Hematopoietic multipotent progenitor cell treated with erythropoietin and hydrocortisone succinate and interleukin-3 and kit ligand, for 15 days (in vitro differentiated cells): ENCODE measurements at places on chromosomes 16 and 17.

DNA sequence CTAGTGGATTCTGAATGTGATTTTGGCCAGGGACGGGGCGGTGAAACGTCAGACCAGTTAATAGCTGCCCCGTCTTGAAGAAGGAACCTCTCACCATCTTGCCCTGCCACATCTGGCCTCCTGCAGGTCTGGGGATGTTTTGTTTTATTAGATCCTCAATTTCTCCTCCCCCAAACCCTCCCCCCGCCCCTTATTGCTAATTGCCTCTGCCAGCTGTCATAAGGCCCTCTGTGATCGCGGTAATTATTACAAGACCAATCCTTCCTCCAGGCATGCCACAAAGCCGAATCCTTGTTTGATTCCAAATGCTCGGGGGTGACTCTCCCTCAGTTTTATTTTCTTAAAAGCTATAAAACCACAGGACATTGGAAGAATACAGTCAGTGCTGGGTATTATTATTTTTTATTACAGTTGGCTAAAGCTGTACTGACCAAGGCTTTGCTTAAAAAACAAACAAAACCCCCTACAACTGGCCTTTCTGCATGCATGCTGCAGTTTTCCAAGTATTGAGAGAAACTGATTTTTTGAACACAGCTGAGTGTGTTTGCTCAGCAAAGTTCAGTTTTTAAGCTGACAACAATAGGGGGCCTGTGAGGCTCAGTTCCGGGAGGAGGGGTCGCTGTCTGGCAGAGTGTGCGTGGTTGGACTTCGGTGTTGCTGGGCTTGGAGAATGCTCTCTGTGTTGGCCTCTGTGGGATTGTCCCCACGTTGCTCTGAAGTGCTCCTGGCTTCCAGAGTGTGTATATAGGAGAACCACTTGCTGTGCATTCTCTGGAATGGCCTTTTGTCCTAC lies 1.7 kb downstream of the KSR1 start:
- no peak for DNase-seq

- DNase-seq, result peak; percentile 76
These were observed 2.1 kb downstream of the SPAG9 start for GRCh38 chr17:51118330-51119195.

- no peak for DNase-seq
These were observed 12.7 kb downstream of the NDUFAF8 start for GRCh38 chr17:81251709-81252301.

DNA sequence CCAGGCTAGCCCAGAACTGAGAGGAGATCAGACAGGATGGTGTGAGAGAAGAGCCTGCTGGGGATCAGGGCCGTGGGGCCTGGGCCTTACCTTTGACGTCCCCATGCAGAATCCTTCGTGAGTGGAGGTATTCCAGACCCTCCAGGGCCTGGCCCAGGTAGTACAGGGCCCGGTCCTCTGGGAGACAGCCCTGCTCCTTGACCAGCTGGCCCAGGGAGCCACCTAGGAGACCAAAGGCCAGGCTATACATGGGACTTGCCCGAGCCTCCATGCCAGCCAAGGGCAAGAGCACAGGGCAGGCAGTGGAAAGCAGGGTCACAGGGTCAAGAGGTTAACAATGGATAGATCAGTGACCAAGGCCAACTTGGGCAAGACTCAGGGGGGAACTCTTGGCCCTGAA lies 12.1 kb upstream of the SPATA32 start:
- DNase-seq, result no peak

DNA sequence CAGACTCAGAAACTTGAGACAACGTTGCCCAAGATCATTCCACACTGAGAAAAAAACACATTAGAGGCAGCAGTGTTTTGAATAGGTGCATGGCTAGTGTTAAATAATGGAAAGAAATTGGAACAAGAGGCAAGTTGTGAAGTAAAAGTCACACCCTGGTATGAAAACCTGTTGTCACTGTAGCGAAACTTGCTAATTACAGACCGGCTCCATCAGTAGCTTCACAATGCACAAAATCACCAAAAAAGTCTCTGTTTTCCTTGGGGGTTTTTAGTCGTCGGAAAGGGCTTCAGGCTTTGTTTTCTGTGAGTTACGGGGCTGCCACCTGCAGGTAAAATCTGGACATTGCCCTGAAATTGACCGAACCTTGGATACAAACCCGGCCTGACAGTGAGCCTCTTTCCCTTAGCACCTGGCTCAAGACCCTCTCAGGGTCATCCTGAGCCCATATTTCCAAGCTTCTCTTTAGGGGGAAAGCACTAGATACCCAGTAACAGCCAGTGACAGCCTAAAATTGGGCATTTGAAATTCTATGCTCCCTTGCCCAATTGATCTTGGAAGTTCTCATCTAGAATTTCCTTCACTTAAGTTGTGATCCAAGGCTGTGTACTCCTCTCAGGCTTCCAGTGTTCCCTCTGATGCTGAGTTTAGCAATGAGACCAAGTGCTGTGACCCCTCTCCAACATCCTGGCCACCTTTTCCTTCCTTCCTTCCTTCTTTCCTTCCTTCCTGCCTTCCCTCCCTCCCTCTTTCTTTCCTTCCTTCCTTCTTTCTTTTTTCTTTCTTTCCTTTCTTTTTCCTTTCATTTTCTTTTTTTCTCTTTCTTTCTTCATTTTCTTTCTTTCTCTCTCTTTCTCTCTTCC lies 7.2 kb upstream of the GRB2 start:
- peak; percentile 70 for DNase-seq

DNA sequence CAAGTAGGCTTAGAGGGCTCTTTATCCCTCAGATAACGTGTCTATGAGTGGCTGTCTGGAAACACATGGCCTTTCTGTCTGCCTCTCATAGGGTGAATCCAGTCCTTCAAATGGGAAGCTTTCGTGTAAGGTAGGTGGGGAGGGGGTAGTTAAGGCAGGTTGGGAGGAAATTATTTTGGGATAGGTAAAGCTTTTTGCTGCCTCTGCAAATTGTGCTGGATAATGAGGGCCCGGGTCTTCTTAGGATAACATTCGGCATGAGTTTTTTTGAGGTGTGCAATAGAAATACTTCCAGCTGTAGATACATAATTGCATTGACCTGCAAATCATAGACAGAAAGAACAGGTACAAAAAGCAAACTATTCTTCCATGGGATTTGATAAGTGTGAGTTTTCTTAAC lies 189.7 kb downstream of the PRKCA start:
- no peak for DNase-seq

GRCh38 chr17:42886283-42887176 lies 14.1 kb upstream of the G6PC1 start:
- no peak for DNase-seq

DNA sequence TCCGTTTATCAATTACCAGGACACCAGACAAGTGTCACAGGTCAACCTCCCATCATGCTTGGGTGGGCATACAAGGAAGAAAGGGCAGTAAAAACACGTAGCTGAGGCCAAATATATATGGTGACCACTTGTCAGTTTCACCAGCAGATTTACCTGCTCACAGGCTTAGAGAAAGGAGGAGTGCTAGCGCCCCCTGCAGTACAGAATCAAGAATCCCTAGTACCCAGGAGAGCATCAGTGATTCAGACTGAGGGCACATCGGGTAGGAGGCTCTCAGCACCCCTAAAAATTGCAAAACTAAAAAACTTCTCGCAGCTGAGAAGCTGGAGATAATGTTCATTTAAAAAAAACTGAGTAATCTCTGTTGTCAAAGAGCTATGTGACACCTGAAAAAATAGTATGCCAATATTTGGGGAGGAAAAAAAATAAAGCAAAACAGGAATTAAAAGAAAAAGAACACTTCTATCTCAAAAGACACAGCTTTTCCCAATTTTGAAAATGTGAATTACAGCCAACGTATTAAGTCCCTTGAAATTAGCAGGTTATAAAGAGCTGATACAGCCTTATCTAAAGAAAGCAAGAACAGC lies 21.2 kb upstream of the MON1B start:
- peak; percentile 38 for DNase-seq

DNA sequence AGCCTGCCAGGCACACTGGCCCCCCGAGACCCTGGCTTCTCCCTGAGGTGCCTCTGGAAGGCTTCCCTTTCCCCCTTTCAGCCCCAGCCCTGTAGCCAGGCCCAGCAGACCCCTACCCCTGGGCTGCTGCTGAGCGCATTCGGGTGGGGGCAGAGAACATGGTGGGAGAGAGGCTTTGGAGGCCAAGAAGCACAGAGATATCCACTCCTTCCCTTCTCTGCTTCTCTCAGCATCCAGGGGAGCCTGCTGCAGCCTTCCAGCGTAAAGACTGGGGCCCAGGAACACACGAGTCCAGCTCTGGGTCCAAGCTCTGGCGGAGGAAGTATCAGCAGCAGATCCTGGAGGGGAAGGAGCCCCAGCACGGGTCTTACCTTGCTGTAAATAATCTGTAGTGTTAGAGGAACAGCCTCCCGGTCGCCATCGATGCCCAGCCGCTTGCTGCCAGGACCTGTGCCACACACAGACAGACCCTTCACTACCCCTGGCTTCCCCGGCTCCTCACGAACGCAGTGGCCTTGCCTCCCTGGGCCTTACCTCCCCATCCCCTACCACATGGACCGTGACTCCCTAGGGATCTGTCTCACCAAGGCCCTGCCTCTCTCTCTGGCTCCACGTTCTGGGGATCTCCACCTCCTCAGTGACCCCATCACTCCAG lies 17.0 kb upstream of the PIK3R6 start:
- DNase-seq, result no peak

- DNase-seq, result no peak
These were observed 3.5 kb downstream of the KRT38 start for GRCh38 chr17:41437254-41437653.

DNA sequence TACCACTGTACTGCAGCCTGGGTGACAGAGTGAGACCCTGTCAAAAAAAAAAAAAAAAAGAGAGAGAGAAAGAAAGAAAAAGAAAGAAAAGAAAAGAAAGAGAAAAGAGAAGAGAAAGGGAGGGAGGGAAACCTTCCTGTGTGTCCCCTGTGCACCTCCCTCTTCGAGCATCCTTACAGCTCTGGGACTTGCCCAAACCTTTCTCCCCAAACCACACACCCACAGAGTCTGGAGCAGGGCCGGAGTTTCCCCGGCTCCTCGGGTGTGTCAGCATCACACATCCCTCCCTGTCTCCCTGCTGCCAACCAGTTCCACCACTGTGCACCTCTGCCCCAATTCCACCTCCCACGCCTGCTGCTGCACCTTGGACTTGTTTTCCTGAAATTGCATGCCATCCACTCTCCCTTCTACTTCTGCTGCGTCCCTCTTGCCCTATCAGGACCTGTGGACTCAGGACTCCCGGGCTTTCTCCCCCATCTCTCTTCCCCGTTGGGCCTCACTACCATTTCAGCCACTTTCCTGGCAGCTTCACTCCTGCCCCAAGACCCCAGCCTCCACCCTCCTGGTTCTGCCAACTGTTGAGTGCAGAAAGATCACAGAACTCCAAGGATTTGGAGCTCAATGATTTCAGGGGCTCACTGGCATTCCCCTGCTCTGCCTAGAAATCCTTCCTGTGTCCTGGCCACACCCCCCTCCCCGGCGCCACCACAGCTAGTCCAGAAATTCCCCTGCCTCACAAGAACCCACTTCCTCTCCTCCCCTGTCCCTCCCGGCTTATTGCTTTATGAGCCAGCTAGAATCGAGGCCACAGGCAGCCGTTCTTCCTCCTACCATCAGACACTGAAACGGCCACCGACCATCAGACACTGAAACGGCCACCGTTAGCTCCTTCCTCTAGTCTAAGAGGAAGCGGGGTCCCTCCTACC lies 3.7 kb upstream of the CDK3 start:
- DNase-seq, result no peak

DNA sequence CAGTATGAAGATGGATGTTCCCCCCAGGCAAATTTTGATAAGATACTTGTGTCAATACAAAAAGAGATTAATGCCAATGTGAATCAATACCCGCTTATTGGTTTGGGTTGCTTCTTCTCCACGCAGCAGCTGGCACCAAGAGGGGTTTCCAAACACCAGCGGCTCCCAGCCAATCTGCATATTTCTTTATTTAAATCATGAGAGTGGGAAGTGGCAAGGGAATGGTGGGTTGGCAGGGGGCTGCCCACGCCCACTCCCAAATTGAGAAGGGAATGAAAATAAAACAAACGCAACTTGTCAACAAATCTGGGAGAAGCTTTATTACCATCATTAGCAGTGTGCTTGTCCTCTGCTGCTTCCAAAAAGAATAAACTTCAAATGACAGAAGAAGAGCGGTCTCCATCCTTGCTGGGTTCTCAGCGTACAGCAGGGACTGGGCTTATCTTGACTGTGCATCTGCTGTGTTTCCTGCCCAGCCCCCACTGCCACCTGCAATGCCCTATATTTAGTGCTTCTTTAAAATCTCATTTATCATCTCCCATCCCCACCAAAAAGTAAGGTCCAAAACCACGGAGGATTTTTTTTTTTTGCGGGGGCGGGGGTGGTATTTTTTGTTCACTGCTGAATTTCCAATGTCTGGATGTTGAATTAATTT lies 34.9 kb upstream of the C16orf78 start:
- no peak for DNase-seq

DNA sequence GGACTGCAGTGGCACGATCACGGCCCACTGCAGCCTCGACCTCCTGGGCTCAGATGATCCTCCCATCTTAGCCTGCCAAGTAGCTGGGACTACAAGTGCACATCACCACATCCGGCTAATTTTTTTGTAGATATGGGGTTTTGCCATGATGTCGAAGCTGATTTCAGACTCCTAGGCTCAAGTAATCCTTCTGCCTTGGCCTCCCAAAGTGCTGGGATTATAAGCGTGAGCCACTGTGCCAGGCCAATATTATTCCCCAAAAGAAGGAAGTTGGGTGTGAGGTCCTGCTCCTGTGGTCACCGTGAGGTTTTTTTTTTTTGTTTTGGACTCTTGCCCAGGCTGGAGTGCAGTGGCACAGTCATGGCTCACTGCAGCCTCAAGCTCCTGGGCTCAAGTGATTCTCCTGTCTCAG lies 1.5 kb downstream of the AMZ2 start:
- no peak for DNase-seq

GRCh38 chr16:17724242-17724898 lies 253.6 kb upstream of the XYLT1 start:
- no peak for DNase-seq

DNA sequence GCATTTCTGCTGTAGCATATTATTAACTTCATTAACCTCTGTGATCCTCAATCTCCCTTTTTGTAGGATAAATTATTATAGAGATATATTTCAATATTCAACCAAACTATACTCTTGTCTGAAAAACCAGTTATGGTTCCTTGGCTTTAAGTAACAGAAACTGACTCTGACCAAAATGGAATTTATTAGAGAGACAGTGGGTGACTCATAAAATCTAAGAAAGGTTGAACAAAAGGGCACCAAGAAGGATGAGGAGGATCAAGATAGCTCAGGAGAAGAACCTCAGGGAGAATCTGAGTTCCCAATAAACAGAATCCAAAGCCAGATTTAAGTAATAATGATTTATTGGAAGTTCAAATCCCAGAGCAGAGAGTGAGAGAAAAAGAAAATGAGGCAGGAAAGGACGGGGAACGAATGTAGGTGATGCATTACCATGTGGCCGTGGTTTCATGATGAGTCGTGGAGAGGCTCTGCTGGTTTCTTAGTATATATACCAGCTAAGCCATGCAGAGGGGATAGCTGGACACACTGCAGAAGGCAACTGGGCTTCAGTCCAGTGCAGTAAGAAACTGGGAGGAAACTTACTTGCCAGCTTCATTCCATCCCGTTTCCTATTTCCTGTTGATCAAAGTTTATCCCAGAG lies 151.5 kb upstream of the GOT2 start:
- no peak for DNase-seq

GRCh38 chr16:75372236-75372856 lies 61.0 kb downstream of the CFDP1 start:
- no peak for DNase-seq
